Mucosa of descending colon (tissue), 3 donors: ENCODE measurements at places on chromosomes 5 and 9.

DNA sequence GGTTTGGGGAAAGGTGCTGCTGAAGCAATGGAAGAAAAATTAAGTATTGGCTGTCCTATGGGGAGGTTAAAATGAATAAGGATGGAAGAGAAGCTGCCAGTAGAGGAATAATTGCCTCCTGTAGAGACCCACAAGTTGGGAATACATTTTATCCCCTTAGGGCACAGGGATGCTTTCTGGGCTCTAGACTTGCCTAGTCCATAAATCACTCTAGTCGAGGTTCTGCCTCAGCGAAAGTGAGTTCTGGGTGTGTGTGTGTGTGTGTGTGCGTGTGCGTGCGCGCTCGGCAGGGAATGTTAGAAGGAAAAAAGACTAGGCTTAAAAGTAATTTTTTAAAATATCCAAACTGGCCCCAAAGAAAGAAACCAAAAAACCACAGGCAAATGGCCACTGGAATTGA lies 291.6 kb downstream of the DOCK8 start:
- no peak for DNase-seq

DNA sequence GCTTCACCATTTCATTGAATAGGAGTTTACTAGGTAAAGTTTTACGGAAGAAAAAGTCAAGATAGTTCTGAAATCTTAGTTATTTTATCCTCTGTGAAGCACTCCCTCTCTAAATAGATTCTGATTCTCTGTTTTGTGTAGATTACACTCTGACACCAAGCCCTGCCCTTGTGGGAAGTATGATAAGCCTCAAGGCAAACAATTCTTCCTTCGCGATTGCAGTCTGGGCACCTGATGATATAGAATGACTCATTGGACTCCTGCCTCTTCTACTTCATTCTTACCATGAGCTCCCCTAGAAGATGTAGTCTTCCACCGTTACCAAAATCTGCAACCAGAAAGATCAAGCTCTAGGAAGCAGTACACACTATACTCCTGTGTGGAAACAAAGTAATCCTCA lies 626.9 kb upstream of the PTGER4 start:
- no peak for DNase-seq

DNA sequence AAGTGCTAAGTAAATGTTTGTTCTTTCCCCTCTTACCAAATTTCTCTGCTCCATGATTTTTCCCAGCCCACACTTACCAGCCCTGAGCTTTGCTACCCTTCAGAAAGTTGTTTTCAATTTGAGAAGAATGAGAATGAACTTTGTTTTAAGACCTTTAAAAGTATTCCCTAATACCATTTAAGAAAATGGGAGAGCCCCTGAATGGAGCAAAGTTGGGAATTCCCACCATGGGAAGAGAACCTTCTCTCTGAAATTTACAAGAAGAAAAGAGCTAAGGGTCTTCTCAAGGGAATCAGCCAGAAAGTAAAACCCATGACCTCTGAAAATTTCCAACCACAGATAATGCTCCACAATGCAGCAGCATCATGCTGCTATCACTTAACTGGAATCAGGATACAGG lies 17.7 kb downstream of the ZNF366 start:
- no peak for DNase-seq

DNA sequence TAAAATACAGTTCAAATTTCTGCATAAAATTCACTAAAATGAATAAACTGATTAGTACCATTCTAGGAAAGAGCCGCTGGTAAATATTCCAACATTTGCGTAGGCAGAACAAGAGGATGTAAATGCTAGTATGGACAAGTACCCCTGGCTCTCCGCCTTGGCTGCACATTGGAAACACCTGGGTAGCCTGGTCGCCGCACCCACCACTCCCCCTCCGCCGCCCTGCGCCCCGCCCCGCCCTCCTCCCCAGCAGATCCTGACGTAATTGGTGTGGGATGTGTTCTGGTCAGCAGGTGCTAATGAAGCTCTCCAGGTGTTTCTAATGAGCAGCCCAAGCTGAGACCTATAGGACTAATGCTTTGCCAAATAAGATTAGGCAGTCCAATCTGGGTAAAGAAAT lies 225.7 kb downstream of the FRMD3 start:
- DNase-seq: no peak

DNA sequence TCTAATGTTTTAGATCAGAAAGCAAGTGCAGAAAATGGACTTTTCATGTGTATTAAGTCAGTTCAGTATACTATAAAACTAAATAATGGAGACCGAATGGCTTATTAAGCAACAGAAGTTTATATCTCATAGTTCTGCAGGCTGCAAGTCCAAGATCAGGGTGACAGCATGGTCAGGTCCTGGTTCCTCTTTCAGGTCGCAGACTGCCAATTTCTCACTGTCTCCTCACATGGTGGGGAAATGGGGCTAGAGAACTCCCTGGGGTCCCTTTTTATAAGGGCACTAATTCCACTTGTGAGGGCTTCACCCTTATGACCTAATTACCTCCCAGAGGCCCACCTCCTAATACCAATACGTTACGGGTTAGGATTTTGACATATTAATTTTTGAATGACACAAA lies 48.7 kb downstream of the RICTOR start:
- DNase-seq: no peak

GRCh38 chr5:138028971-138029365 lies 3.9 kb downstream of the FAM13B start:
- DNase-seq: no peak

GRCh38 chr9:974031-974995 lies 2.1 kb upstream of the DMRT3 start:
- DNase-seq: no peak

DNA sequence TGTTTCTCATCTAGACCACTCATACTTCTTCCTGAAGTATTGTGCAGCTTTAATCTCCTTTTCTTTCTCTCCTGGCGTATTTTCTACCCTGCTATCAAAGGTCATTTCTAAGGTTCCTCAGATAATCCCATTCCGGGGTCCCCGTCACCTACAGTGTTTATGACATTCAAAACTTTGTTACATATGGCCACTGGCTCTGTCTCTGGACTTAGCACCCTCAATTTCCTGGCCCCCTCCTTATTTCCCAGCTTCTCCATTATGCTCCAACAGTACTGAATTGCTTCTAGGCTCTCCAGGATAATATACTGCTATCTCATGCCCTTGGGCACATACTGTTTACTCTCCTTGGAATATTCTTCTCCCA lies 31.2 kb downstream of the RFK start:
- DNase-seq: no peak

GRCh38 chr5:74239261-74239660 lies 401.3 kb downstream of the ENC1 start:
- DNase-seq: no peak
